ENCODE measurements at places on chromosomes 5 and 9.

- peak; percentile 41 for DNase-seq
Measured at GRCh38 chr5:134794082-134794481, 35.5 kb downstream of the DDX46 start.

GRCh38 chr5:68170826-68171558 is 44.6 kb upstream of the PIK3R1 start:
- no peak for DNase-seq

DNA sequence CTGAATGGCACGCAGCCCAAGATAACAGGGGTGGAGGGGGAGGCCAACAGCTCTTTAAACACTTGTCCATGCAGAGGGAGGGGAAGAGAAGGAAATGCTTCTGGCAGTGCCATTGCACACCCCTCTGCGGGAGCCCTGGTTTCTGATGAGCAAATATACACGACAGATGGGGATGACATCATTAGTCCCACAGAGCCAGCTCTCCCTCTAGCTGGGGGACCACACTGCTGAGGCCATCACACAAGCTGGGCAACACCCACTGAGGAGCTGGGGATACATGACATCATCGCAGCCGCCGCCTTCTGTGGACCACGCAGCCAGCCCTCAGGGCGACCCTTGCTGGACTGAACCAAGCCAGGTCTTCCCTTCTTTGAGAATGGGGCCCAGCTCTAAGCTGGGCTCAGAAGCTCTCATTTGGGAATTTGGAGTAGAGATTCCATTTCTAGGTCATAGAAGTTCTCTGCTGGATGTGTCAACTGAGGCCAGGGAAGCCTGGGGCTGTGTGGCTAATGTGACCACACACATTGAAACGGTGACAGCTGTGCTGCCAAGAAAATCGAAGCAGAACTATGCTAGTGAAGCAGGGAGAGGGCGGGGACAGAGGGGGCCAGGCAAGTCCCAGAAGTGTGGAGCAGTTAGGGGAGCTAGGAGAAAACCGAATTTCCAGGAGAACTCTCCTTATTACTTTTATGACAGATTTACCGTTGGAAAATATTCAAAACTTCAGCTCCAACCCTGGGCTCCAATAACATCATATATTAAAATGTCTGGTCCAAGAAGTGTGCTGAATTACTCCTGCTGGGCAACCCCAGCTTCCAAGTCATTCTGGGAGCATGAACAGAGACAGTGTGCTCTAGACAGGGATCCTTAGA is 79.5 kb downstream of the PRRT1B start:
- DNase-seq, result no peak

GRCh38 chr5:14172149-14172795 is 29.1 kb downstream of the TRIO start:
- no peak for DNase-seq

DNA sequence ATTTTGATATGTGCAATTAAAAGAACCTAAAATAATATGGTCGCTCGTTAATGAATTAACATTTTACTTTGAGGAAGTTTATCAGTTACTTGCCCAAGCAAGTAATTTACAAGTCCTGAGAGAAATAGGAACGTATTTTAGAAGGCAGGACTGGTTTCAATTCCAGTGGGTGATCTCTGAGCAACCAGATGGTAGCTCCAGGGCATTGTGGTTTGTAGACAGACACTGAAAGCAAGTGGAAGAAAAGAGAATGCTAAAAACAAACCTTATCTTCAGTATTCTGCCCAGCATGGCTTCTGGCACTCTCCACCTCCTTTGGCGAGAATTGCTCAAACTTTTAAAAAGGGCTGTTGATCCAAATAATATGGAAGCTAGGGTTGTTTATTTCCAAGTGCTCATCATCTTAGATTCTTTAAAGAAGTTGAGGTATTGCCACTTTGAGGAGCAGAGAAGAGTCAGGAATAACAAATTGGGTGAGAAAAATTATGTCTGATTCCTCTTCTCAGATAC is 31.8 kb upstream of the ERAP2 start:
- DNase-seq, result no peak

- DNase-seq, result no peak
Measured at GRCh38 chr5:109744261-109744660, 54.5 kb downstream of the MAN2A1 start.
